ENCODE measurements at places on chromosomes 3 and 15.
A peak's percentile ranks its signal among the peaks of the same experiment; 100 is the strongest.

DNA sequence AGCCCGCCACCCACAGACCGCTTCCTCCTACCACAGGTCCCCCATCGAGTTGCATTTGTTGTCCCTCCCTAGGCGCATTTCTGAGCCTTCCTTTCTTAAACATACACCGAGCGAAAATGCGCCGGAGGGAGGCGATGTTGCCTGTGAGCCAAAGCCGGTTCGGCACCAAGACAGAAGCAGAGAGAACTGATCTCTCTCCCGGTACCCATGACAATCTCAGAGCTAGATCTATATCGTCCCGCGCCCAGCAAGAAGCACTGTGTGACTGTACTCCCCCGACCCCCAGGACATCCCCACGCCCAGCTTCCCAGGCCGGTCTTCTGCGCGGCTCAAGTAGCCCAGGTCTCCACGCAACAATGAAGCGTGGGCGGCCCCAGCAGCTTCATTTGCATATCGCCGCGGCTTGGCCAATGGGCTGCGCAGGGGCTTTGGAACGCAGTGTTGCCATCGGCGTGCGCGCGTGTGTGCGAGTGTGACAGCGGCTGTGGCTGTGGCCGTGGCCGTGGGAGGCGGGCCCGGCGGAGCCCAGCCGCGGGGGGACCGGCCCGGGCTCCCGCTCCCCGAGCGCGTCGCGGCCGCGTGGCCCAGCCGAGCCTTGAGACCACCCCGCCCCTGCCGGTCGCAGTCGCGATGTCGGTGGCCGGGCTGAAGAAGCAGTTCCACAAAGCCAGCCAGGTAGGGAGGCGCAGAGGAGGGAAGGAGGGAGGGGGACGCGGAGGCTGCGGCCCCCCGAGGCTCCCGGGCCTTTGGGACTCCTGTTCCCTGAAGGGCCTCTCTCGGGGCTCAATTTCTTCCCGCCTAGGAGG is at the start of gene SH3GL3:
TSS of gene SH3GL3 (plus strand) at position 438 of the 806 bp plus-strand sequence. CDS start at position 631, 193 bp downstream.
- DNase-seq = no peak

DNA sequence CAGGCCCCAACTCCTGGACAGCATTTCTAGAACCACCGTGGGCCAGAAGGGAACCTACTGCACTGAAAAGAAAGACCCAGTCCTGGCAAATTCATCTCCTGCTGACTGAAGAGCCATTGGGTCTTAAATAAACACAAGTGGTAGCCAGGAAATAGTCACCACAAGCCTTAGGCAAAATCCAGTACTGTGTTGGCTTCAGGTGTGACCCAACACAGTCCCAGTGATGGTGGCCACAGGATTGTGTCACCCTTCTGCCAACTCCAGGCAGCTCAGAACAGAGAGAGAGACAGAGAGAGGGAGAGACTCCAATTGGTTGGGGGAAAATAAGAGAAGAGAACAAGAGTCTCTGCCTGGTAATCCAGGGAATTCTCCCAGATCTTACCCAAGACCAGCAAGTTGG is 23.1 kb downstream of the NEDD4 start:
- DNase-seq = no peak

- no peak for DNase-seq
Observed at GRCh38 chr15:101004500-101004899, 85.3 kb downstream of the LRRK1 start.

DNA sequence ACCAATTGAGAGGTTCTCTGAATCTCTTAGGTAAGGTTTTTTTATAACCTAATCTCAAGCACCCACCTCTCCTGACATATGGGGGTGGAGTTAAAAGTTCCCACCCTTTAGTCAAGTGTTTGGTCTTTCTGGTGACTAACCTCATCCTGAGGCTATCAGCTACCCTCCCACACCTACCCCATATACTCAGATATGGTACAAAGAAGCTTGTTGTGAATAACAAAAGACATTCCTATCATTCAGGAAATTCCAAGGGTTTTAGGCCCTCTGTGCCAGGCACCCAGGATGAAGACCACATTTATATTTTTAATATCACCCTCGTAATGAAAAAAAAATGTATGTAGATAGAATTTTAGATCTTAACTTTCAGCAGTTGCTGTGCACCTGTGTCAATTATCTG is 9.0 kb downstream of the CHMP2B start:
- DNase-seq = no peak

DNA sequence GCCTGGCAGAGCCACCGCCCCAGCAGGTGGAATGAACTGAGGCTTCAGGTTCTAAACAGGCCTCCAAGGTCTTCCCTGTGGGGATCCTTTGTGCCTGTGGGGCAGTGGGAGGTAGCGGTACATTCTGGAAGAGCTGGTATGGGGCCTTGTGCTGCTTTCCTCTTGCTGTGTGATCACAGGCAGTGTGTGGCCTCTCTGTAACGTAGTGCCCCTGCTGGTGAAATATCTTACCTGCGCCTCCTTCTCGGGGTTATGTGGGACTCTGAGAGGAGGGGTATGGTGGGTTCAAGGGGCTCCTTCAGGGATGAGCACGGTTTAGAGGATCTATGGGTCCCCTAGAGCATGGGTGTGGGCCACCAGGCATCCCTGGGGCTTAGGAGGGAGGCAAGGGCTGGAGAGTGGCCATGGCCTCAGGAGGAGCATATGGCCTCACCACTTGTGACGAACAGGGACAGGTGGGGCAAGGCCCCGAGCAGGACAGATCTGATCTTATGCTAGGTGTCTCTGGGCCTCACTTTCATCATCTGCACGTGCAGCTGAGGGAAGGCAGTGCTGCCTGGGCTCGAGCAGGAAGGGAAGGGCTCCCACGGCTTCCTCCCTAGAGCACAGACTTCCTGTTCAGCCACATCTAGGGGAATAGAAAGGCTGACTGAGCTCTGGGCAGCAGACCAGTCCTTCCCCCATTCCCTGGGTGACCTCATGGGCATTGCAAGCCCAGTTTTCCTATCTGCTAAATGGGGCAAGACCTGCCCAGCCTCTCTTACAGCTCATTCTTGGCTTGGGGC is 1.9 kb upstream of the ALS2CL start:
- peak; percentile 89 for DNase-seq

GRCh38 chr3:156551746-156552145 is 3.2 kb downstream of the SSR3 start:
- DNase-seq = no peak

- DNase-seq = no peak
Observed at GRCh38 chr3:37680401-37680800, 181.3 kb upstream of the CTDSPL start.
